ENCODE measurements at places on chromosomes 4 and X. TPM values are rescaled to one million over a fixed set of nuclear protein-coding genes. Genes with fewer than 3 reads are reported as not detected.

DNA sequence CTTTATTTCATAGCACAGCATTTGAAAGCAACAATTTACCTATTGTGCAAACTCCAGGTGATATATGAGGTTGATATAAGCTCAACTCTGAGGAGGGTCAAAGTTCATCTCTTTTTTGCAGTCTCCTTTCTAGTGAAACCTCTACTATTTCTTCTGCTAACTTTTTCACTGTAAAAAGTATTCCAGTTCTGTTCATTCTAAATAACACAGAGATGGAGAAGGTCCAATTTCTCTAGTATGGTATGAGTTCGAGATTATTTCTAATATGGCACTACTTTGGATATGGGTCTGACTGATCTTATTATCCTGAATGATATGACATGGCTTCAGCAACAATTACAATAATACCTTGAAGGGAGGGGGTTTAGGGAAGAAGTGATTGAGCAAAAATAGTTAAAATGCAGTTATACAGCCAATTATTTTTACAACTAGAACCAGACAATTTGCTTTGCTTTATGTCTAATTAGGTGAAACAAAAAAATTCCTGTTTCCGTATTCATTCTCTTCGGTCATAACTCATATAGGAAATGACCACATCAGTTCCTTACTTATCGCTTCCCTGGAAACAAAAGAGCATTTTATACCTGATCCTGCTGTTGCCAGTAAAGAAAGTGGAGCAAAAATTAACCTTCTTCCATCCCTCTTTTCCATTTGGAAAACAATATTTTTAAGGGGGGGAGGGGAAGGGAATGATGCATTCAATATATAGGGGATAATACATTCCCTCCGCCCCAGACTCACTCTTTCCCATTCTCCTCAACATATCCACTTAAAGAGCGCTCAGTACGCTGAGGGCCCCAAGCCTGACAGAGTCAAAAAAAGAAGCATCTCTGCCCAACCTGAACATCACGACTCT is 1.0 kb downstream of the TBC1D9 start:
- DNase-seq, result no peak
- H3K4me1 ChIP-seq, result no peaks in the 10 kb centered on the region
- H3K27me3 ChIP-seq, result no peaks in the 10 kb centered on the region
- H3K27ac ChIP-seq, result peak overlapping the region; percentile 96
- peak overlapping the region; percentile 56 for H3K4me3 ChIP-seq

- no peak overlapping the region for H3K4me3 ChIP-seq
- H3K27ac ChIP-seq, result no peak overlapping the region
- no peak for DNase-seq
- no peaks in the 10 kb centered on the region for H3K36me3 ChIP-seq
- H3K27me3 ChIP-seq, result no peaks in the 10 kb centered on the region
- no peaks in the 10 kb centered on the region for H3K4me1 ChIP-seq
Observed at GRCh38 chr4:65383589-65384305, 286.5 kb downstream of the EPHA5 start.

The USP26 gene
- total RNA-seq, result not detected

DNA sequence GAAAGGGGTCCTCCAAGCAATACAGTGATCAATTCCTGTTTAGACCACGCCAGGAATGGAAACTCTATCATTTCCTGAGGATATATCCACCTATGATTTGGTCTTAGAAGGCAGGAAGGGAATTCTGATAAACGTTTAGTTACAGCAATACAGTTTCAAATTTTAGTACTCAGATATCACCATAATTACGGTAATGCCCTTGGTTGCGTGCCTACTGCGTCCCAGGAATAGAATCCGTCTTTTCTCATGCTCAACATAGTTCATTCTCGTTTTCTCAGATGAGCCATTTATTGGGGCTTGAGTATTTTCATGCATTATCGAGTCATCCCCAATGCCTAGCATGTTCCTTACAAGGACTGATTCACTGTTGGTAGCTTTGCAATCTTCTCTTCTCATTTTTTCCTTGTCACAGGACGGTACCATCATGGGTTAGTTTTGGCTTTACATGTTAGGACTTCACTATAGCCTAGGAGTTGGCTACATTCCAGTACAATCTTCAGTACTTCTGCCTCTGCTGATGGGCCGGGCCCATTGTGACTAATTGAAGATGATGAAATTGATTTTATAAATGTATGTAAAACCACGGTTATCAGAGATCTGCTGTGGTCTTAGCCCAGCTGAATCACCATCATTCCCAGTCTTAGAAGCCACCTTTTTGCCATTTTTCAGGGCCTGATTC is 4.4 kb upstream of the PRKX start:
- H3K4me1 ChIP-seq, result no peaks in the 10 kb centered on the region
- H3K36me3 ChIP-seq, result no peaks in the 10 kb centered on the region
- H3K27me3 ChIP-seq, result no peaks in the 10 kb centered on the region
- H3K27ac ChIP-seq, result no peak overlapping the region
- no peak for DNase-seq

GRCh38 chr4:85527815-85528214 is 52.9 kb downstream of the ARHGAP24 start:
- H3K4me3 ChIP-seq, result no peak overlapping the region
- no peaks in the 10 kb centered on the region for H3K4me1 ChIP-seq
- H3K27ac ChIP-seq, result no peak overlapping the region
- no peaks in the 10 kb centered on the region for H3K36me3 ChIP-seq

The NDST3 gene
- 1.0 TPM for total RNA-seq

The SLC25A53 gene
- 2.6 TPM for total RNA-seq

DNA sequence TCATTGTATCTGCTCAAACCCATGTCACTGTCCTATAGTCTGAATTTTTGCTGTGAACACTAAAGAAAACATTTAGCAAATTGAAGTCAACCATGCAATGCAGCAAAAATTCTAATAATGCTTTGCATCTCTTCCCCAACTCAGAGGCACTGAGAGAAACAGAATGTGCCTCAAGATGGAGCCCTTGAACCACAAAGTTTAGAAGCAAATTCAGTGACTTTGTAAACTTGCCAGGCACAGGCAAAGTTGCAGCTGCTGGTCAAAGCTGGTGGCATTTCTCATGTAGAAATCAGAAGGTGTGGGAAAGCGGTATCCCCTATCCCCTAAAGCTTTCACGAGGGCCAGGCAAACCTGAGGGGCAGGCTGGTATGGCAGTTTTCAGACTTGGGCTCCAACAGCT is 121.7 kb upstream of the DIPK2B start:
- no peak overlapping the region for H3K27ac ChIP-seq
- no peaks in the 10 kb centered on the region for H3K36me3 ChIP-seq
- no peaks in the 10 kb centered on the region for H3K4me1 ChIP-seq
- H3K4me3 ChIP-seq, result no peak overlapping the region

- no peaks in the 10 kb centered on the region for H3K27me3 ChIP-seq
- no peaks in the 10 kb centered on the region for H3K4me1 ChIP-seq
- no peak for DNase-seq
- no peak overlapping the region for H3K27ac ChIP-seq
- H3K36me3 ChIP-seq, result peaks cover 2% of the 10 kb centered on the region
Observed at GRCh38 chr4:77025643-77026321, 50.0 kb downstream of the CCNI start.

The AFF2 gene
- 0.14 TPM for total RNA-seq

- H3K36me3 ChIP-seq, result no peaks in the 10 kb centered on the region
- no peaks in the 10 kb centered on the region for H3K4me1 ChIP-seq
- no peak for DNase-seq
- H3K27ac ChIP-seq, result no peak overlapping the region
Observed at GRCh38 chr4:31291238-31291637, 571.1 kb downstream of the PCDH7 start.

DNA sequence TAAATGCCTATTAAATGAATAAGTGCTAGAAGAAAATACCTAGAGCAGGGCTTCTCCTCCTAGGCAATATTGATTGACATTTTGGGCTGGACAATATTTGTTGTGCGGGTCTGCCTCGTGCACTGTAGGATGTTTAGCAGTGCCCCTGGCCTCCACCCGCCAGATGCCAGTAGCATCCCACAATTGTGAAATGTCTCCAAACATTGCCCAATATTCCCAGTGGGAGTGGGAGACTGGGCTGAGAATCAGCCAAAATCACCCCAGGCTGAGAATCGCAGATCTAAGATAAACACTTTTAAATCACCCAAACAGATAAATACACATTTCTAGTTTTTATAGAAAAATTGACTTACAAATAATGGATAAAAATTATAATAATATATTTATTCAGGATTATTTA is 916.2 kb upstream of the LCORL start:
- no peaks in the 10 kb centered on the region for H3K36me3 ChIP-seq
- no peak overlapping the region for H3K27ac ChIP-seq
- H3K4me1 ChIP-seq, result no peaks in the 10 kb centered on the region
- DNase-seq, result no peak
- no peaks in the 10 kb centered on the region for H3K27me3 ChIP-seq

DNA sequence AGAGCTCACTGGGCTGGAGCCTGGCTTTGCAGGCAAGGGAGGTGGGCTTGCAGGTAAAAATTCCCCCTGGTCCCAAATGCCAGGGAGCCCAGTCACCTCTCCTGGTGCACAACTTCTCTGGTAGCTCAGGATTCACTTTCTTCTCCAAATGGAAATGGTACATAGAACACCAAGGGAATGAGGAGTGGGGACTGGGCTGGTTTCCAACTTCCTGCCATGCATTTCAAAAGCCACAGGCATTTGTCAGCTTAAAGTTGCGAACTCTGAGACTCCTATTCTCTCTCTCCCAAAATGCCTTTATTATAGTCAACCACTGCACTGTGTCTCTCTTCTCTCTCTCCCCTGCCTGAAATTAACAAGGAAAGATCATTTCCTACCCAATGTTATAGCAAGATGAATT is 177.3 kb downstream of the GRIA3 start:
- no peaks in the 10 kb centered on the region for H3K27me3 ChIP-seq
- no peak for DNase-seq
- no peaks in the 10 kb centered on the region for H3K4me1 ChIP-seq
- H3K36me3 ChIP-seq, result no peaks in the 10 kb centered on the region

DNA sequence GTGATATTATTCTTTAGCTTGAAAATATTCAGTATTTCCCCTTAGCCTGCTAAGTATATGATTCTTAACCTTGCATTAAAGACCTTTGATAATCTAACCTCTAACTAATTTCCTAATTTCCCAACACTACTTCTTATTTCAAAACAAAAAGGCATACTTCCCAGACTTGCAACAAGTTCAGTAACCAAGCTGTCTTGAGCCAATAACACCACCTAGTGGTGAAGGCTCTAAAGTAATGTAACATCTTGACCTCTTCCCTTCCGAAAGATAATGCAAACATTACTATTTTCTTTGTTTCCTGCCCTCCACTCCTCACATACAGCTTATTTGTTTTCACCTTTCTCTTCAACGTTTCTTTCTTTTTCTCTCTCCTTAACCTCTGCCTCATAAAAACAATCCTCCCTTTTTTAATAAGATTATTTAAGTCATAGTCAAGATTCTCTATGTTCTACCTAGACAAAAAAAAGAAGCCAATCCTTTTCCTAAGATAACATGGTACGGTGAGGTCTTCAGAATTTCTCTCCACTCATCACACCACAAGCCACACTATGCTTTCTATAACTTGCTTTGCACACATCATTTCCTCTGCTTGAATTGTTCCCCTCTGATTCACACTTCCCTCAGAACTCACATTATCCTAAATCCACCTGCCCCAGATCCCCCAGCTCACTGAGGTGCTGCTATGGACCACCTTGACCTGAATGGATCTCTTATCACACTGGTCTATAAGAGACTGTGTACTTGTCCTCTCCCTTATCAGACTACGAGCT is 3.5 kb downstream of the FAT1 start:
- H3K36me3 ChIP-seq, result no peaks in the 10 kb centered on the region
- H3K27me3 ChIP-seq, result no peaks in the 10 kb centered on the region
- DNase-seq, result no peak
- H3K4me3 ChIP-seq, result no peak overlapping the region
- no peak overlapping the region for H3K27ac ChIP-seq

- no peak for DNase-seq
- H3K27me3 ChIP-seq, result peaks cover 4% of the 10 kb centered on the region
- no peaks in the 10 kb centered on the region for H3K4me1 ChIP-seq
- H3K36me3 ChIP-seq, result no peaks in the 10 kb centered on the region
- no peak overlapping the region for H3K4me3 ChIP-seq
Observed at GRCh38 chrX:114075073-114075673, 508.7 kb upstream of the HTR2C start.

DNA sequence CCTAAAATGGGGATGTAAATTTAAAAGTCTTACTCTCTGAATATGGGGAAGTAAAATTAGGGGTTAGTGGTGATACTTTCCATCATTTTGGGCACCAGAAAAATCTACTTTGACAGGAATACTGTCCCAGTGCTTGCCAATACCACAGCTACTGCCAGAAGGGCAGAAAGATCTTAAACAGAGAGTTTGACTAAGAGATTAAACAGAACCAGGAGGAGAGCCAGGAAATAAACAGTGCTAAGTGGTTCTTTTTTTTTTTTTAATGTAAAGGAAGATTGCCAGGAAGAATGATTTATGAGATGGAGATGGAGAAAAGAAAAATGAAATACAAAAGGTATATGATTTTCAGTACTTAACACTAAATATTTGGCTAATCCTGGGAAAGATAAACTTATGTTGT is 126.8 kb downstream of the RTL3 start:
- H3K36me3 ChIP-seq, result no peaks in the 10 kb centered on the region
- H3K4me3 ChIP-seq, result no peak overlapping the region
- DNase-seq, result no peak
- no peak overlapping the region for H3K27ac ChIP-seq
- H3K27me3 ChIP-seq, result no peaks in the 10 kb centered on the region

GRCh38 chr4:80989921-80990544 is 40.5 kb upstream of the BMP3 start:
- H3K27me3 ChIP-seq, result peaks cover 6% of the 10 kb centered on the region
- DNase-seq, result no peak
- H3K4me3 ChIP-seq, result no peak overlapping the region
- H3K36me3 ChIP-seq, result no peaks in the 10 kb centered on the region
- no peaks in the 10 kb centered on the region for H3K4me1 ChIP-seq

DNA sequence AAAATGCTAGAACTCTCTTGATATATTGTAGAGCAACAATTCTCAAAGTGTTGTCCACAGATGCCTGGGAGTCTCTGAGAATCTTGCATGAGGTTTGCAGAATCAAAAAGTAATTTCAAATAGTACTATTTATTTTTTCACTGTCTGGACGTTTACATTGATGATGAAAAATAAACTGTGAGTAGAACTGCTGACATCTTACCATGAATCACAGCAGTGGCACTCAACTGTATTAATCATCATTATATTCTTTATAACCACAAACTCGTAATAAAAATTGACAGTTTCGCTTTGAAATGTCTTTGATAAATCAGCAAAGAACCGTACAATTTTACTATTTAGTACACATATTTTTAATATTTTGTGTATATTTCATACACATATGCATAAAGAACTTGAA is 94.5 kb downstream of the NAF1 start:
- no peaks in the 10 kb centered on the region for H3K4me1 ChIP-seq
- no peaks in the 10 kb centered on the region for H3K36me3 ChIP-seq

All from right lobe of liver (tissue), 6 donors.